Effector memory CD4-positive, alpha-beta T cell (primary cell): ENCODE measurements at places on chromosomes 7 and 10.

GRCh38 chr10:111347386-111348013 is 270.7 kb downstream of the ADRA2A start:
- no peak for DNase-seq

- DNase-seq, result no peak
Observed at GRCh38 chr10:33897291-33897752, 562.9 kb upstream of the NRP1 start.

GRCh38 chr10:1558906-1559305 is 178.4 kb downstream of the ADARB2 start:
- no peak for DNase-seq

DNA sequence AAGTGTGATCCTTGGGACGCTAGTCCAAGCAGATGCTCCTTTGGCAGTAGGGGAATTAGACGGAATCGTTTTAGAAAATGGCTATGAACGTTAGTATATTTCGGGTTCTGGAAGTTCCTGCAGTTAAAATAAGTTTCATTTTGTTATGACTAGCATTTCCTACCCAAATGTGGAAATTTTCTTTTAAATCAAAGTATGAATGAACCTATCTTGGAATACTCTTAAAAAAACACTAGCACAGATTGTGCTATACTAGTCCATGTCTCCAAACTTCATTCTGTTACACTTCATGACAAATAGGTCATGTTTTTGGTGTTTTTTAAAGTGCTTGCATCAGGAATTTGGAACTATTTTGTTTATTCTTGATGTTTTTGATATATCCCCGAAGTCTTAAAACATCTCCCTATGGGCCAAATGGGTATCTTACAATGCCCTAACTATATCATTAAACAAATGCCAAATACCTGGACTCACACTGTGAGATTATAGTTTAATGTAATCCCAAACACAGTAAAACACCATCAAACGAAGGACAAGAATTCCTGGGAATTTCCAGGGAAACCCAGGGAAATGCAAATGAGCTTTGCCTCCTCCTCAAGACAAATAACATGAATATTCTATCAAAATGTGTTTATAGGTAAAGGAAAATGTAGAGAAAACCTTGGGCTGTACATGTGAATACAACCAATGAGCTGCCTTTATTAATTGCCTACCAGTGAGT is 75.9 kb upstream of the PTPRZ1 start:
- no peak for DNase-seq

DNA sequence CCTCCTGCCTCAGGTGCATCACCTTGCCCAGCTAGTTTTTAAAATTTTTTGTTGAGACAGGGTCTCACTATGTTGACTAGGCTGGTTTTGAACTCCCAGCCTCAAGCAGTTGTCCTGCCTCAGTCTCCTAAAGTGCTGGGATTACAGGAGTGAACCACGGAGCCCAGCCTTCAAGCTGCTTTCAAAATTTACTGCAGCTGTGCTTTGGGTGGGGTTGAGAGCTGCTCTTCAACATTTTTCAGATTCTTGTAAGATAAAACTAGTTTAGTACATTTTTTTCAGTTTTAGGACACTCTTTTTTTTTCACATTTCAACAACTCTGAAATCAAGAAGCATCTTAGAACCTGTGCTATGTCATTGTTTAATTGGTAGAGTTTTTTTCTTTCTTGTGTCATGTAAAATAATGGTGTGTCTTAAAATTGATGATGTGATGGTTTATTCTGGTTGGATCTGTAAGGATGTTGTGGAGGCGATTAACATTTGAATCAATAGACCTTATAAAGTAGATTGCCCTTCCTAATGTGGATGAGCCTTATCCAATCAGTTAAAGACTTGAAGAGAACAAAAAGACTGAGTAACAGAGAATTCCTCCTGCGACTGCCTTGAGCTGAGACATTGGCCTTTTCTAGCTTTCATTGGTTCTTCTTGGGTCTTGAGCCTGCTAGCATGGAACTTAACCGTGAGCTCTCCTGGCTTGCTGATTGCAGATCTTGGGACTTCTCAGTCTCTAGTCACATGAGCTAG is 13.5 kb downstream of the PLEKHA8 start:
- DNase-seq, result no peak

- no peak for DNase-seq
Observed at GRCh38 chr10:132929953-132930548, 12.3 kb downstream of the CFAP46 start.
